ENCODE measurements at places on chromosomes 2 and 18. TPM values are rescaled to one million over a fixed set of nuclear protein-coding genes. Genes with fewer than 3 reads are reported as not detected.

The TXNDC2 gene
- total RNA-seq, result not detected

The L3MBTL4 gene
- total RNA-seq, result 0.05 TPM

The DCDC2C gene
- not detected for total RNA-seq

The LOXL3 gene
- 0.35 TPM for total RNA-seq

The TEKT4 gene
- not detected for total RNA-seq

The BOLL gene
- total RNA-seq, result not detected

The CAPN14 gene
- 1.1 TPM for total RNA-seq

The TPO gene
- not detected for total RNA-seq

The ESPNL gene
- total RNA-seq, result 0.05 TPM

The MOGAT1 gene
- not detected for total RNA-seq

The CHAC2 gene
- 12.4 TPM for total RNA-seq

The CDCA7 gene
- total RNA-seq, result 74.0 TPM

The USP14 gene
- total RNA-seq, result 90.0 TPM

The RGPD8 gene
- 13.0 TPM for total RNA-seq

The LIMS4 gene
- 1.1 TPM for total RNA-seq

The CD8B gene
- total RNA-seq, result 1.7 TPM

The SNED1 gene
- 0.60 TPM for total RNA-seq

The NOSTRIN gene
- not detected for total RNA-seq

The VIT gene
- not detected for total RNA-seq

The NAT8 gene
- total RNA-seq, result not detected

The ORMDL1 gene
- total RNA-seq, result 34.6 TPM

The UGT1A8 gene
- total RNA-seq, result not detected

The IL36G gene
- not detected for total RNA-seq

The UBE2F gene
- 43.4 TPM for total RNA-seq

The SNTG2 gene
- total RNA-seq, result 1.0 TPM

The ERFE gene
- 0.40 TPM for total RNA-seq

The CCDC148 gene
- total RNA-seq, result not detected

The DPP4 gene
- total RNA-seq, result 12.9 TPM

The MAPRE3 gene
- 2.9 TPM for total RNA-seq

The ONECUT2 gene
- total RNA-seq, result not detected

The TCF23 gene
- not detected for total RNA-seq

The KIF5C gene
- 18.6 TPM for total RNA-seq

The LONRF2 gene
- total RNA-seq, result not detected

The ICOS gene
- 197 TPM for total RNA-seq

The LRP2 gene
- 0.25 TPM for total RNA-seq

The UGT1A5 gene
- total RNA-seq, result not detected

The IL1RL2 gene
- total RNA-seq, result 0.91 TPM

The RIT2 gene
- not detected for total RNA-seq

The MAP2 gene
- total RNA-seq, result 0.20 TPM

The EVX2 gene
- not detected for total RNA-seq

The LINC00305 gene
- not detected for total RNA-seq

The TRIB2 gene
- total RNA-seq, result 4.4 TPM

The EMX1 gene
- total RNA-seq, result not detected

The CD28 gene
- 165 TPM for total RNA-seq

The AGBL5 gene
- total RNA-seq, result 19.7 TPM

The ATF2 gene
- 53.3 TPM for total RNA-seq

The IGFBP5 gene
- total RNA-seq, result not detected

The COLEC12 gene
- not detected for total RNA-seq

The IL18R1 gene
- 18.4 TPM for total RNA-seq

The VRK2 gene
- 14.7 TPM for total RNA-seq

The CD302 gene
- total RNA-seq, result 0.48 TPM

The STEAP3 gene
- total RNA-seq, result 0.07 TPM

The HOXD13 gene
- total RNA-seq, result not detected

The LOXHD1 gene
- total RNA-seq, result not detected

The MAL gene
- 23.5 TPM for total RNA-seq
